Endodermal cell (in vitro differentiated cells): ENCODE measurements at places on chromosomes 11 and 22.
A peak's percentile ranks its signal among the peaks of the same experiment; 100 is the strongest.

- no peak for DNase-seq
These were observed 90.6 kb downstream of the MPPED1 start for GRCh38 chr22:43502306-43502874.

- DNase-seq, result no peak
These were observed 68.7 kb downstream of the ETS1 start for GRCh38 chr11:128518493-128519207.

DNA sequence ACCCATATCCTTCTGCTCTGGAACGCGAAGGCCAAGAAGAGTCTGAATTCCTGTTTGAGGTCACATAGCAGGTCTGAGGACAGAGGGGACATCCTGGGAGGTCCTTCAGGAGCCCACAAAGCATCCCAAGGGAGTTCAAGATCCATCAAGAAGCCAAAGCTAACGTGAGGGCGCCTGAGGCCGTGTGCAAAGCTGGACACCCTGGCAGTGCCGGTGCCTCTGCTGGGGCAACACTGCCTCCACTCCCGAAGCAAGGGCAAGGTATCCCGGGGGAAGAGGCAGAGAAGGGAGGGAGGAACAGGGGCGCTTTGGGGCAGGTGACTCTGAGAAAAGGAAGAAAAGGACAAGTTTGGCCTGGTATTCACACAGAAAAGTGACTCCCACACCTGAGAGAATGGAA lies 50.3 kb upstream of the CDON start:
- no peak for DNase-seq

GRCh38 chr11:102410382-102410784 lies 42.2 kb downstream of the TMEM123 start:
- DNase-seq, result no peak

DNA sequence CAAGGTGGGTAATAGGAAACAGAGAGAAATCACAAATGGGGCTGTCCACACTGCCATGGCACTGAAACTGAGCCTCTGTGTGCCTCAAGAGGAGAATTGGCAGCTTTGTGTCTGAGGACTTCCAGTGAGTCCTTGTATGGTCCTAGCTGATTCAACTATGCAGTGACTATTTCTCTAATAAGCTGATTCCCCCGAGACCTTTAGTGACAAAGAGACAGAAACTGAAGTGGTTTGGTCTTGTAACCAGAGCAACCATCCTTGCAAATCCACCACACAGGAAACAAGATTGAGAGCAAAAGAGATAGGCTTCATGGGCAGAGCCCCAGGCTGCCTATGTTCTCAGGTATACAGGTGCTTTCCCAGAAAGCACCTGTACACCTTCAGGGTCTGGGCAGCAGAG lies 1038.5 kb downstream of the NTM start:
- DNase-seq, result no peak

DNA sequence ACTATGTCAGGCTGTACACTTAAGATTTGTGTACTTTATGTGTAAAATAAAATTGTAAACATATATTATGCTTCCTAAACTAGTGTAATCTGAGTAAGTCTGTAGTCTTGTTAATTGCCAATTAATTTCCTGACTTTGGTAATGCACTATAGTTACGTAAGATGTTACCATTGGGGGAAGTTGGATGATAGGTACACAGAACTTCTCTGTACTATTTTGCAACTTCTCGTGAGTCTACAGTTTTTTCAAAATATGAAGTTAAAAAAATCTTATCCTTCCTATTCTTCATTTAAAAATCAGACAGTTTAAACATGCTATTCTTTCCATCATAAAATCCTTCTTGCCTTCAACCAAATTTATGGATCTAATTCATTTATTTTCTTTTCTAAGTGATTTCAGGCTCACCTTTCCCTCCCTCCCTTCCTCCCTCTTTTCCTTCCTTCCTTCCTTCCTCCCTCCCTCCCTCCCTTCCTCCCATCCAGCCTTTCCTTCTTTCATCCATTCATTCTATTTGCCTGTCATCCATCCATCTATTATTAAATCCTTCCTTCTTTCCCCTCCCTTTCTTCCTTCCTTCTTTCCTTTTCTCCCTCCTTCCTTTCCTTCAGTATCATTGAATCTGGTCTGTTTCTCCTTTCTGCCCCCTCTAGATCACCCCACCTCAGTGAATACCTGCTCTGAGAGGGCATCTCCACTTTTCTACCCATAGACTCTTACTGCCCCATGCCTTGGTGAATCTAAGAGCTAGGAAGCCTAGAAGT lies 22.1 kb upstream of the ASCC2 start:
- no peak for DNase-seq

DNA sequence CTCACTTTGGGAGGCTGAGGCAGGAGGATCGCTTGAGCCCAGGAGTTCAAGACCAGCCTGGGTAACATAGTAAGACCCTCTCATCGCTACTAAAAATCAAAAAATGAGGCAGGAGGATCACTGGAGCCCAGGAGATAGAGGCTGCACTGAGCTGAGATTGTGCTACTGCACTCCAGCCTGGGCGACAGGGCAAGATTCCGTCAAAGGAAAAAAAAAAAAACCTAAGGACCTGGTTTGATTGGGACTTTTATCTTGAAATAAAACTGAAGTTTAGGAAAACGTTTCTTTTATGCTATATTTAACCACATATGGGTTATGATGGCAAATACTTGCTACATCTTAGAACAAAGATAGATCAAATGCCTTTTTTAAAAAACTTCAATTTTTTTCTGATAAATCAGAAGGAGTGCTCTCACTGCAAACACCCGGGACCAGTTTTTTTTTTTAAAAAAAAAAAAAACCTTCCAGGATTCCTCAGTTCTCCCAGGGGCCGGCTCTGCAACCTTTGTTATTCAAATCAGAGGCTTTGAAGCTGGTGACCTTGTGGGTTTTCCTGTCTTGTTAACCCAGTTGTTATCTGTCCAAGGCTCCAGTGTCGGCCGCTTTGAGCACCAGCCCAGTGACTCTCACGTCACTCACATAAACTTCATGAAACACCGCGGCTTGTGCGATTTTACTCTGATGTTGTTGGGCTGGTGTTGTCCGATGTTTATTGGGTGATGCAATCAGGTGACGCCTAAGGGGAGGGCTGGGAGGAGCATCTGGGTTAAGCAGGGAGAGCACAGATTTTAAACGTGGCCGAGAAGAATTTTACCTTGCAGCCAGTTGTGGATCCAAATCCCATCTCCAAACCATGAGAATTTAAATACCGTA lies 24.7 kb upstream of the SLC22A12 start:
- DNase-seq, result peak; percentile 89

- DNase-seq, result no peak
These were observed 21.4 kb downstream of the MRPL23 start for GRCh38 chr11:1968454-1969002.

- no peak for DNase-seq
These were observed 25.2 kb downstream of the CWC15 start for GRCh38 chr11:94948070-94948617.

- DNase-seq, result no peak
These were observed 23.3 kb downstream of the NTM start for GRCh38 chr11:131393691-131394090.

GRCh38 chr11:74932169-74932568 lies 16.7 kb downstream of the XRRA1 start:
- DNase-seq, result no peak

DNA sequence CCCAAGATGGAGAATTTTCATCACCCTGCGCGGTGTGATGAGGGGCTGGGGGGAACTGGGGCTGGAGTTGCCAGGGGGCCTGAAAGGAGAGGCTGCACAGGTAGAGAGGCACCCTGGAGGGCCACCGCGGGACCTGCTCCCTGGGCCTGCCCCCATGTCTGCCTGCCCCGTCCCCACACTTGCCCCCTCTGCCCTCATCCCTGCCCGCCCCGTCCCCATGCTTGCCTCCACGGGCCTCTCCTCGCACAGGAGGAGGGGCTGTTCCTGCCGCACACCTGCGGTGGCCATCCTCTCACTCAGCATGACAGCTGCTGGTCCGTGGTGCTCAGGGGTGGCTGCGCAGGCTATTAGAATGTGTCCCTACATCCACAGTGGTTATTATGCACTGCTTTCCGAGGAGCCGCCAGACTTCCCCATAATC lies 43.5 kb downstream of the LINC01488 start:
- no peak for DNase-seq

DNA sequence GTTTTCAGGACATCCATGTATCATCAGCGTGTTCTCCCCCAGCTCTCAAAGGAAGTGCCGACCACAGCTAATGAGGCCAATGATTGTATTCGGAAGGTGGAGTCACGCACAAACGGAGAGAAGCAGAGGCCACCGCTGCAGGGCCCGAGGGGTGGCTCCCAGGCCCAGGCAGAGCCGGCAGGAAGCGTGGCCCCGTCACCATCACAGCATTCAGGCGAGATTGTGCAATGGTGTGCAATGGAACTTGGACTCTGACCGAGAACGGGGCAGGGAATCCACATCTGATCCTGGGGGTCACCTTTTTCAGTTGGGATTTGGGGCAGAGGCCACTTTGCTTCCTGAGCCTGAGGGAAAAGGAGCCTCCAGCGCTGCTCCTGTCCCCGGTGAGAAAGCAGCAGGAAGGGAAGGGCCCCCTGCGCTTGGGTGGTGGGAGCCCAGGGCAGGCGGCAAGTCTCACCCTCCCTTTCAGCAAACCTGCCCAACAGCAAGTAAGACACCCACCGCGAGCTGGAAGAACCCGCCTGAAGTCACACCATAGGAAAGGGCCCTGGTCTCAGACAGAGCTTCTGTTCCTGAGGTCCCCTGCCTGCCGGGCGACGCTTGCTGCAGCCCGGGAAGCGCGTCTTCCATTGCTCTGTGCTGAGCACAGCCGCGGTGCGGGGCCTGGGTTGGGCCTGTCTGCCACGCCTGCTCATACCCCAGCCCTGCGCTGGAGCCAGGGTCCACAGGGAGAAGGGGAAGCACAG lies 1430.7 kb downstream of the BRD1 start:
- no peak for DNase-seq

DNA sequence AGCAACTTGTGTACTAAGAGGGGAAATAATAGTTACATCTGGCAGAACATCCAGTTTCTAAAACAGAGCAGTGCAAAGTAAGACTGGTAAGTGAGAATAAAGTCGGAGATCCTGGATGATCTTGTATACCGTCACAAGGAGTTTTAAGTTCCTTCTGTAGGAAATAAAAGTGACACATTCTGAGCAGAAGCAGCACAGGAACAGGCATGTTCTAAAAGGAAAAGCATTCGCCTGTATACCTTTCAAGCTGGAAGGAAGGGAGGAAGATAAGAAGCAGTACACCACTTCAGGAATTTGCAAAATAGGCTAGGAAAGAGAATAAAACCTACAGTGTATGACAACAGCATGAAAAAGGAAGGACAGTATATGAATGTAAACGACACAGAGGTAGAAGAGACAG lies 106.2 kb upstream of the TP53AIP1 start:
- DNase-seq, result no peak

DNA sequence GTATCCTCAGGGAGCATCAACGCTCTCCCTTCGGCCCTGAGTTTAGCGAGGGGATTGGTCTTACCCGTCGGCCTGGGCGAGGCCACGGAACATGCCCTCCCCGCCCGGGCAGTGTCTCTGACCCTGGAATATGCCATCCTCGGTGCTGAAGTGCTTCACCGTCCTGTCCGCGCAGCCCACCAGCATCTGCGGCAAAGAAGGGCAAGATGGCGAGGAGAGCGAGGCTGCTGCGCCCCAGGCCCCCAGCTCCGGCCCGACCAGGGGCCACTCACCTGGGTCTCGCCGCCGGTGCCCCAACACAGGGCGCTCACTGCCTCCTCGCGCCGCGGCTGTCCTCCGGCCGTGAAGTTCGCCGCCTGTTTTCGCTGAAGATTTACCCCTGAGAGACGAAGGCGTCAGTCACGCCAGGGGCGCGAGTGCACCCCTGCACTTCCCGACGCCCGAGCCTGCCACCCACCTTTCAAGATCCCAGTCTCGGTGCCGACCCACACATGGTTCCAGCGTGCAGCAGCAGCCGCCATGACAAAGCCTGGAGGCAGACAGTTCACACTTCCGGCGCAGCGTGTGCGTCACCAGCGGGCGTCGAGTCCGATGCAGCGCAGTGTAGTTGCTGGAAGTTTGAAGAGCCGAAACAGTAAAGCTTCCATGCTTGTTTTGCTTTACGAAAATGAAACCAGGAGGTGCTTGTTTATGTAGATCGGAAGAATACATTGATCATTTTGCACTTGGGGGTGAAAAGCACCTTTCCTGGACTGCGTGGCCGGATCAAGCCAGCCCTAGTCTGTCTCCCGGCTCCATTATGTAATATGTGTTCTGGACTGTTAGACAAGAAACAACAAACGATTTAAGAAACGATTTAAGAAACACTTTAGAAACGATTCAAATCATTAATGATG lies at the start of gene WDR74:
TSS of gene WDR74 (minus strand) at position 541 of the 896 bp plus-strand sequence. CDS start at position 521, 20 bp downstream.
- peak; percentile 95 for DNase-seq
